Stimulated activated CD4-positive, alpha-beta T cell treated with anti-CD3 and anti-CD28 coated beads, Interleukin-1b, Interleukin-23, amount 100 ng/mL, for 24 hours (primary cell): ENCODE measurements at places on chromosomes 13 and 19.

DNA sequence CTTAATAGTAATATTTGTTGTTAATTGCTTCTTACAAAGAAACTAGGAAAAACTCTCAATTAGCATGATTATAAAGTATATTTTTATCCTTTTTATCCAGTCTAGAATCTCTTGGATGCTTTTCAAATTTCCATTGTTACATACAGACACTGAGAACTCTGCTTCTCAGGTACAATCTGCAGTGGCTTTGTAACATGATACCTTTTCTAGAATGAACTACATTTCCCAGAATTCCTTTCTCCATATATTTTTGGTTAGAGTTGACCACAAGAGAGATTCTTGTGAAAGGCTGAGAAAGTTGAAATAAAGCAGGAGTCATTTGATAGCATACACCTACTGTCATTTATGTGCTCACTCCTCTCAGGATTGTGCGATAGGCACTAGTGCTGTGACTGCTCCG lies 148.6 kb downstream of the SLITRK6 start:
- no peak for DNase-seq

GRCh38 chr19:51689751-51690453 lies 3.2 kb upstream of the SPACA6 start:
- DNase-seq: no peak

DNA sequence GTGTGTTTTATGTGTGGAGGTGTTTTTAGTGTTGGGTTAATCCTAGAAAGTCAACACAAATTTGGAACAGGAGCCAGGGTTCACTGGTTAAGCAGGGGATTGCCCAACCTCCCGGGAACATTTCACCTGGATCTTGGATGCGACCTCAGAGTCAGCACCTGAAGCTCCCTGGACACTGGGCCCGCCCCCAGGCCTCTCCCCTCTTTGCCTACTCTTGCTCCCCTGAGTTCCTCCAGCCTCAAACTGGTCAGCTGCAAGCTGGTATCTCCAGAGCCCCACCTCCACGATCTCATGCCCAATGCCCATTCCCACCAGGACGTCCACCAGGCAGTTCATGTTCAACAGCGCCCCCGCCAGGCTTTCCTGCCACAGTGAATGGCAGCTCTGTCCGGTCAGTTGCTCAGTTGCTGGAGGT lies 9.7 kb downstream of the HSD17B14 start:
- DNase-seq: no peak

DNA sequence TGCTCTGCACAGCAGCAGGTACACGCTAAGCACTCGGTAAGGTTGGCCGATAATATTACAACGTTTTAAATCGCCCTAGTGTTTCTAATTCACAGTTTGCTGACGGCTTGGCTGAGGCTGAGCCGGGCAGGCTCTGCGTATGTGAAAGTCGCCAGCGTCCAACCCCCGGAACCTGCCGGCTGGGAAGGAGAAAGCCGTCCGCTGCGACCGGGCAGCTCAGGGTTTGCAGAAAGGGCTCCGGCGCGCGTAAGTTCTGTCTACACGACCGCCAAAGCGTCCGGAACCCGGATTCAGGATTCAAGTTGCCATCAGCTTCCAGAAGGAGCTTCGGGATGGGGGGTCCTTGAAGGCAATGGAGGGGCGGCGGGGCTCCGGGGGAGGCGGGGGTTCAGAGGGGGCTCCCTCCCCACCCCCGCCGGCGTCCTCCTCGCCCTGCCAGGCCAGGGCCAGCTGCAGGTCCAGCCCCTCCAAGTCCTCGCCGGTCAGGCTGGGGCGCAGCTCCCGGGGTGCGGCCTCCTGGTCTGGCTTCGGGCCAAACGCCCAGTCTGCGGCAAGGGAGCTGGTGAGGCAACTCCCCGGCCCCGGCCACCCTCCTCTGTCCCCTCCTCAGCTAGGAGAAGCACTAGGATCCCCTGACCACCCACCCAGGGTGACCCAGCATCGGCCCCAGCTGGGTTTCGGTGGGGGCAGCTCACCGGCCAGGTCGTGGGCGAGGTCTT lies 575 bp downstream of the SMIM44 start:
- DNase-seq: no peak

DNA sequence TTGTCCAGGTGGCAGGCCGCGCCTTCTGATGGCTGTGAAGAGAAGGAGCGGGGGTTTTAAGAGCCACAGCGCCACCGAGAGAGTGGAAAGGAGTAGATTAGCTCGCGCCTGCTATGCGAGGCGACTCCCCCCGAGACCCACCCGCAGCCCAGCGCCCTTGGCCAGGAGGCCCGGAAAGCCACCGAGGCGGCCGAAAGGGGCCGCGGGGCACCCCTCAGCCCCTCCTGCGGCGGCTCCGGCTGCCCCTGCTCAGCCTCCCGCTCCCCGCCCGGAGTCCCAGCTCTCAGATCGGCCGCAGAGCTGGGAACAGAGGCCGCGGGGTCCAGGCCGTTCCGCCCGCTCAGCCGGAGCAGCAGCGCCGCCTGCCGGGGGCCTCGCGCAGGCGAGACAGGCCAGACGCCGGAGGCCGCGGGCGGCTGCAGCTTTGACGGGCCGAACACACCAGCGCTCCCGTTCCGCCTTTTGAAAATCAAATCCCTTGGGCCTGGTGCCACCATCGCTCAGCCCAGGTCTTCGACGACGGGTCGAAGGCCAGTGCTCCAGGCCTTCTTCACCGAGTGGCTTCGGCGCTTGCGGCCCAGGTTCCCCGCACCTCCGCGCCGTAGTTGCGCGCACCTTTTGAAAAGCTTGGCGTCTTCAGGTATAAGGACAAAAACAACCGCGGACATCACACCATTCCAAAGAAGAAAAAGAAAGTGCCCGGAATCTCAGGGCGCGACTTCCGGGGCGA lies 15.3 kb downstream of the CDX2 start:
- peak; percentile 59 for DNase-seq

- no peak for DNase-seq
These were observed 19.2 kb downstream of the FCGBP start for GRCh38 chr19:39915101-39915847.

- no peak for DNase-seq
These were observed 104.5 kb downstream of the URI1 start for GRCh38 chr19:30046522-30046921.
